Bronchial smooth muscle cell (primary cell): ENCODE measurements at places on chromosomes 11 and 22. TPM values are rescaled to one million over a fixed set of nuclear protein-coding genes. Genes with fewer than 3 reads are reported as not detected.

Gene RIMBP3B
- total RNA-seq: under 0.01 and 0.16 TPM in 2 replicates

Gene ANO5
- total RNA-seq: not detected in 2 replicates

Gene GLYAT
- total RNA-seq: not detected in 2 replicates

Gene OR2AG1
- not detected in 2 replicates for total RNA-seq

Gene TMEM191C
- 0.34 and 1.1 TPM in 2 replicates for total RNA-seq

Gene CTSW
- total RNA-seq: not detected in 2 replicates
